ENCODE measurements at places on chromosomes 3 and 15.
A peak's percentile ranks its signal among the peaks of the same experiment; 100 is the strongest.

DNA sequence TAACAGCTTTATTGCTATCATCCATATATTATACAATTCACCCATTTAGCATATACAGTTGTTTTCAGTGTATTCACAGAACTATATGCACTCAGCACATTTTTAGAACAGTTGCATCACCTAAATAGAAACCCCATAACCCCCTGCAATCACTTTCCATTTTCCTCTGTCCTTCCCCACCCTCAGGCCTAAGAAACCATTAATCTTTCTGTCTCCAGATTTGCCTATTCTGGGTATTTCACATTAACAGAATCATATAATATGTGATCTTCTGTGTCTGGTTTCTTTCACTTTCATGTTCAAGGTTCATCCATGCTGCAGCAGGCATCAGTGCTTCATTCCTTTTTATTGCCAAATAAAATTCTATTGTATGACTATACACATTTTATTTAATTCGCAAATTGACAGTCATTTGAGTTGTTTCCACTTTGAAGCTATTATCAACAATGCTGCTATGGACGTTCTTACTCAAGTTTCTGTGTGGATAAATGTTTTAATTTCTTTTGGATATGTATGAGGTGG is 39.8 kb downstream of the ADAMTS17 start:
- DNase-seq, result no peak

- DNase-seq, result no peak
Measured at GRCh38 chr3:122123850-122124249, 59.6 kb upstream of the CASR start.

DNA sequence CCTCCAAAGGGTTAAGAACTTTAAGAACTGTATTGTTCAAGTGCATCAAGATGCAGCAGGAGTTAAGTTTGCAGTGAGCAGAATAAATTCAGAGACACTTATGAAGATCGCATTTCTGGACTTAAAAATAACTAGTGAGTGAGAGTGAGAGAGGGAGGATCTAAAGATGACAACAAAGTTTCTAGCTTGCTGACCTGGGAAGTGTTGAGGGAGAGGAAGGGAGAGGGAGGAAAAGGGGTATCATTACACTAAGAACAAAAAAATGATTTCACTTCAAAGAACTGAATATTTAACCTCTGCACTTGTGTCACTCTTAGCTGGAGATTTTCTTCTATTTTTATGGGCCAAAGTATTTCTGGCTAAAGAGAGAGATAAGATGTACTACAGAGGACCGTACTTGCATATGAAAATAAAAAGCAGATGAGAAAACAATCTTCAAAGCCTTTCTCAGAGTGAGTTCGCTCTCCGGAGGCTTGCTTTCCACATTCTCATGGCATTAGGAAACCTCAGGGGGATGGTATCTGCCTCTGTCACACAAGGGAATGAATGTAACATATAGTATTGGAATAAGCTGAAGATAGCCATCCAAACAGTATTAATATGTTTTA is 91.4 kb upstream of the TJP1 start:
- peak; percentile 53 for DNase-seq

GRCh38 chr3:156605686-156606605 is 51.0 kb upstream of the SSR3 start:
- DNase-seq, result peak; percentile 78

- no peak for DNase-seq
Measured at GRCh38 chr3:52347716-52348635, 31.9 kb downstream of the DNAH1 start.

GRCh38 chr3:46261926-46262594 is 19.8 kb downstream of the CCR3 start:
- DNase-seq, result no peak

- no peak for DNase-seq
Measured at GRCh38 chr3:178479860-178480259, 56.4 kb upstream of the KCNMB2 start.

- DNase-seq, result no peak
Measured at GRCh38 chr3:65174713-65175112, 486.9 kb upstream of the ADAMTS9 start.

- DNase-seq, result no peak
Measured at GRCh38 chr3:133754455-133754854, 8.3 kb downstream of the TF start.

- peak; percentile 81 for DNase-seq
Measured at GRCh38 chr15:90845201-90845949, 23.0 kb upstream of the FURIN start.

Data from AG10803 (cell line).